Esophagus squamous epithelium (tissue), 5 donors: ENCODE measurements at places on chromosomes 12 and 14. TPM values are rescaled to one million over a fixed set of nuclear protein-coding genes. Genes with fewer than 3 reads are reported as not detected.

TAS2R8 gene
- total RNA-seq: not detected

SPIC gene
- total RNA-seq: not detected

SDSL gene
- total RNA-seq: 1.5 TPM

CLMN gene
- total RNA-seq: 14.1 TPM

SAMD15 gene
- 0.38 TPM for total RNA-seq

DIO2 gene
- 132 TPM for total RNA-seq

OR11H7 gene
- total RNA-seq: not detected

DNA sequence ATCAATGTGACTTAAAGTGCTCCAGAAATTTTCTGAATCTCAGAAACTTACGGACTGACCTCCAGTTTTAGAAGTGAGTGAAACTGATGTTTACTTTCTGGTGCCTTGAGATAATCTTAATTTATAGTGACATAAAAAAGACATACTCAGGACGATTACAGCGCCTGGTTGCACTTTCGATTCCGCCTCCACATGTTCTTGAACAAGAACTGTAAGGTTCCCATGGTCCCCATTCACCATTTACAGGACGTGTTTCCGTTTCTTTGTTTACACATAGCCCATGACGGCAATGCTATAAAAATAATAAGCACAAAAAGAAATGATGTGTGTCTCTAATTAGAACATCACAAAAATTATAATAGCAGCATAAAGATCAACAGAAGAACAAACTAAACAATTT lies 98.2 kb downstream of the ADAMTS20 start:
- no peaks in the 10 kb centered on the region for H3K36me3 ChIP-seq
- no peak for DNase-seq
- H3K27me3 ChIP-seq: no peaks in the 10 kb centered on the region
- no peak overlapping the region for H3K27ac ChIP-seq
- no peaks in the 10 kb centered on the region for H3K4me1 ChIP-seq

GRCh38 chr12:132477017-132477702 lies 12.8 kb upstream of the FBRSL1 start:
- H3K36me3 ChIP-seq: no peaks in the 10 kb centered on the region
- no peaks in the 10 kb centered on the region for H3K27me3 ChIP-seq

GRCh38 chr12:42130672-42131402 lies 13.8 kb downstream of the GXYLT1 start:
- H3K27me3 ChIP-seq: no peaks in the 10 kb centered on the region
- no peak overlapping the region for H3K4me3 ChIP-seq
- H3K36me3 ChIP-seq: no peaks in the 10 kb centered on the region
- H3K27ac ChIP-seq: peak overlapping the region; percentile 36
- DNase-seq: no peak

- no peak overlapping the region for H3K4me3 ChIP-seq
- no peaks in the 10 kb centered on the region for H3K36me3 ChIP-seq
- DNase-seq: no peak
- no peak overlapping the region for H3K27ac ChIP-seq
- no peaks in the 10 kb centered on the region for H3K4me1 ChIP-seq
These were observed 25.1 kb downstream of the GRIP1 start for GRCh38 chr12:66653796-66654195.

DNA sequence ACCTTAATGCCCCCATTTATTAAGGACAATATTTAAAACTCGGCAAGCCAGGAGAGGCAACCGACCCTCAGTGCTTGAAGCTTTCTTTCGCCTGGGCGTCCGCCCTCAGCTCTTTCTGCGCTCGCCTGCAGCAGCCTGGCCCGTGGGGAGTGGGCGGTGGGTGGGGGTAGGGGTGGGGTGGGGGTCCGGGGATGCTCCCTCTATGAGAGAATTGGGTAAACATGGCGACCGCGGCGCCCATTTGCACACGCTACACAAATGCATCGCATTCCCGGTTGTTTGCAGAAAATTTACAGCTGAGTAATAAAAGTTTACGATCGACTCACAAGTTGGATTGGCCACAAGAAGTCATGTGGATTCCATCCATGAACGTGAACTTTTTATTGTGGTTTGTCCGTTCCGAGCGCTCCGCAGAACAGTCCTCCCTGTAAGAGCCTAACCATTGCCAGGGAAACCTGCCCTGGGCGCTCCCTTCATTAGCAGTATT lies 7.7 kb downstream of the HOXC8 start:
- peak overlapping the region; percentile 42 for H3K4me3 ChIP-seq
- H3K27ac ChIP-seq: no peak overlapping the region
- H3K27me3 ChIP-seq: peaks cover 15% of the 10 kb centered on the region
- no peak for DNase-seq
- no peaks in the 10 kb centered on the region for H3K36me3 ChIP-seq
- H3K4me1 ChIP-seq: peaks cover 3% of the 10 kb centered on the region

DNA sequence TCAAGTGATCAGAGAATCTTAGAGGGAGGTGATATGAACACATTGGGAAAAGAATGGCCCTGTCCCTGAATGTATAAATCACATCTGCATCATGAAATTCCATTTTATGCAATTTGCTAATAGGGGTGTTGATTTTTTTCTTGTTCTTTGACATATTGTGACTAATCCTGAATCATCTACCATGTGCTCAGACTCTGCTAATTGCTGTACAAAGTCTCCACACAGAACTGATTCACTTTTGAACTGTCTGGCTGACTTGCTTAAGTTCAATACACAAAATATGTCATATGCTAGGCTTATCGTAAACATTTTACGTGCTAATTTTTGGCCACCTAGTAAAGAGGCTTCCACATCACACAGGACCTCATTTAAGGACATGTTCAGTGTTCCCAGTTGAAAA lies 2.6 kb downstream of the TMEM132D start:
- no peaks in the 10 kb centered on the region for H3K36me3 ChIP-seq
- H3K27me3 ChIP-seq: no peaks in the 10 kb centered on the region
- no peak overlapping the region for H3K27ac ChIP-seq
- no peaks in the 10 kb centered on the region for H3K4me1 ChIP-seq

- no peaks in the 10 kb centered on the region for H3K27me3 ChIP-seq
These were observed 31.2 kb upstream of the TSPAN9 start for GRCh38 chr12:3045989-3046388.

GRCh38 chr12:82688596-82688995 lies 1.9 kb downstream of the TMTC2 start:
- no peak overlapping the region for H3K27ac ChIP-seq
- H3K4me3 ChIP-seq: peak overlapping the region; percentile 80
- H3K36me3 ChIP-seq: no peaks in the 10 kb centered on the region
- peaks cover 3% of the 10 kb centered on the region for H3K4me1 ChIP-seq

GRCh38 chr14:104149617-104150135 lies 11.3 kb downstream of the KIF26A start:
- H3K4me3 ChIP-seq: no peak overlapping the region
- H3K4me1 ChIP-seq: peaks cover 4% of the 10 kb centered on the region
- no peaks in the 10 kb centered on the region for H3K27me3 ChIP-seq

DNA sequence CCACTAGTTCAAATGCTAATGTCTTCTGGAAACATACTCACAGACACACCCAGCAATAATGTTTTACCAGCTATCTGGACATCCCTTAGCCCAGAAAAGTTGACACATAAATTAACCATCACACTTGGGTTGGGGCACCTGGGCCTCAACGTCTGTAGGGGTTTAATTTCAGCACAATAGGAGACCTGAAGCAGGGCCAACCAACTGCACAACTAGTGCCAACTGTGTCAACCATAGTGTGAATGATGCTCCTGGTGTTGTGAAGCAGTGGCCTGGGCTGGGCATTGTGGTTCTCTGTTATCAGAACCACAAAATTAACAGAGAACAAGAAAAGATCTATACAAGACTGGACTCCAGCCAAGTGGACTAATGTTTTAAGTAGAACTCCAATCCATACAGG lies 106.7 kb upstream of the PPM1H start:
- no peak for DNase-seq
- no peaks in the 10 kb centered on the region for H3K36me3 ChIP-seq
- no peak overlapping the region for H3K27ac ChIP-seq
- H3K4me1 ChIP-seq: no peaks in the 10 kb centered on the region

DNA sequence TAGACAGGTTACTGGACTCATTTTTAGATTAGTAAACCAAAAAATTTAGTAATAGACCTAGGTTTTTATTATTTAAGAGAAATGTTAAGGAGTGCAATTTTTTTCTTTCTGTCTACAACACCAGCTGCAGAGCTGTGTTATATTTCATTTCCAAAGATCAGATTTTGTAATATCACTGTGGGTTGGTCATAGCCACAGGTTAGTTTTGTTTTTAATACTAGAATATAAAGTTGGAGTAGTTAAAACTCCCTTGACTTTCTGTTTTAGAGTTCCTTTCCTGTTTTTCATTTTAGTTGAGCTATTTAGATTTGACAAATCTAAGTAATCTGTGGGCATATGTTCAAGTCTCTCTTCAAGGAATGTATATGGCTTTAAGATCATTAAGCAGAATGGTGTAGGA lies 30.7 kb upstream of the GARIN2 start:
- H3K27ac ChIP-seq: no peak overlapping the region
- no peaks in the 10 kb centered on the region for H3K27me3 ChIP-seq
- no peaks in the 10 kb centered on the region for H3K4me1 ChIP-seq
- no peaks in the 10 kb centered on the region for H3K36me3 ChIP-seq

GRCh38 chr12:56161690-56162351 lies 3.7 kb downstream of the MYL6 start:
- peaks cover 46% of the 10 kb centered on the region for H3K36me3 ChIP-seq
- peak overlapping the region; percentile 99 for H3K27ac ChIP-seq
- H3K4me3 ChIP-seq: no peak overlapping the region

DNA sequence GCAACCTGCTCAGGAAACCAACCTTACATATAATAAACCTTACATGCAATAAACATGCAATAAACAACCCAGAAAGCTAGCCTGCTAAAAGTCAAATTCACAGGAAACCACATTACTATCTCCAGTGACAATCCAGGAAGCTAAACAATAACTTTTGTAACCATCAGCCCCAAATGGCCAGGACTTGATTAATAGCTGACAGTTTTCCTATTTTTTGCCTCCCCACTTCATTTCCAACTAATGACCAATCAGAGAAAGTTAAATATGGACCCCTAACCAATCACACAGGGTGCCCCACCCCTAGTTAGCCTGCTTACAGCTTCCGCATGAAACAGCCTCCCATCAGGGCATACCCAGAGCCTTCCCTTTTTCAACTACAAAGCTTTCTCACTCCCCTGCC lies 152.2 kb upstream of the LMNTD1 start:
- no peaks in the 10 kb centered on the region for H3K4me1 ChIP-seq
- no peak for DNase-seq
- no peak overlapping the region for H3K27ac ChIP-seq
- no peaks in the 10 kb centered on the region for H3K36me3 ChIP-seq
